ENCODE measurements at places on chromosomes 3 and 15.

- DNase-seq: no peak
Measured at GRCh38 chr3:153572654-153573053, 410.6 kb downstream of the RAP2B start.

GRCh38 chr3:16264174-16264707 is 502 bp downstream of the DPH3 start:
- DNase-seq: no peak

DNA sequence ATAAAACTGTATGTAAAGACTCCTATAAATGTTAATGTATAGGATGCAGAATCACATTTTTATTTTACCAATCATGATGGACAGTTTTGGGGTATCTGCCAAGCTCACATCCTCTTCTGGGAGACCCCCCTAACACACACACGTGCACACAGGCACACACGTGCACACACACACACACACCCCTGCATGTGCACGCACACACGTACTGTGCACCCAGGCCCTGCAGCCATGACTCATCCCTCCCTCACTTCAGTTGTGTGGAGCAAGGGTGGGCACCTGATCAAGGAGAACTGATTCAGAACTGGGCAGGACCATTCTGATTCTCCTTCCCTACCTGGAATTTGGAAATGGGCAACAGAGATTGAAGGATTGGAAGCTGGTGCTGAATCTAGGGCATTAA is 16.0 kb upstream of the MINDY4B start:
- no peak for DNase-seq

DNA sequence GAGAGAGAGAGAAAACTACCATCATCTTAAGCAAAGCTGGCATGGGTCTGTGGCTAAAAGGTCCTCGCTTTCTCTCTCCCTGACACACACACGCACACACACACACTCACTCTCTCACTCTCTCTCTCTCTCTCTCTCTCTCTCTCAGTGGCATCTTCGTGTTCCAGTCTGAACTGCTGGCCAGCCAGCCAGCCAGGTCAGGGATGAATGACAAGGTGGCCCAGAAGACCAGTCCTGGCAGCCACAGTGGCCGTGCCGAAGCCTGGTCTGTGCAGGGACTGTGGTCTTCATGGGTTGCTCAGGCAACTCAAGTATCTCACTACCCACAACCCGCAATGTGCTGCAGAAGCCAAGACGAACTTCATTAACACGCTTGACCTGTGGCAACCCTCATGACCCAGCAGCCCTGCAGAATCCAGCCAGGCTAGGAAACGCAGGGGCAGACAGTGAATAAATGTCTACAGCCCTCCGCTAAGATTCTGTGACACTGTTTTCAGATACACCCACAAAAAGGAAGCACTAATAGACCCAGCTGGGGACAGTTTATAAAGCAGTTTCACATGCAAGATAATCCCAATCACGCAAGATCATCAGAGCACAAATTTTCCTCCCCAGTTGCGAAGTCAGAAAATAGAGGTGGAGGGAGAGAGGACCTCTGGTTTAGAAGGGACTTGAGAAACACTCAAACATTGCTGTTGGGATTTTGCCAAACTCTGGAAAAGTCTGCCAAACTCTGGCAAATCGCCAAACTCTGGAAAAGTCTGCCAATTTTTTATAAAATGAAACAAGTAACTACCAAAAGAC is 66.4 kb downstream of the XXYLT1 start:
- DNase-seq: no peak

GRCh38 chr3:117651246-117651645 is 941.7 kb downstream of the TUSC7 start:
- no peak for DNase-seq

DNA sequence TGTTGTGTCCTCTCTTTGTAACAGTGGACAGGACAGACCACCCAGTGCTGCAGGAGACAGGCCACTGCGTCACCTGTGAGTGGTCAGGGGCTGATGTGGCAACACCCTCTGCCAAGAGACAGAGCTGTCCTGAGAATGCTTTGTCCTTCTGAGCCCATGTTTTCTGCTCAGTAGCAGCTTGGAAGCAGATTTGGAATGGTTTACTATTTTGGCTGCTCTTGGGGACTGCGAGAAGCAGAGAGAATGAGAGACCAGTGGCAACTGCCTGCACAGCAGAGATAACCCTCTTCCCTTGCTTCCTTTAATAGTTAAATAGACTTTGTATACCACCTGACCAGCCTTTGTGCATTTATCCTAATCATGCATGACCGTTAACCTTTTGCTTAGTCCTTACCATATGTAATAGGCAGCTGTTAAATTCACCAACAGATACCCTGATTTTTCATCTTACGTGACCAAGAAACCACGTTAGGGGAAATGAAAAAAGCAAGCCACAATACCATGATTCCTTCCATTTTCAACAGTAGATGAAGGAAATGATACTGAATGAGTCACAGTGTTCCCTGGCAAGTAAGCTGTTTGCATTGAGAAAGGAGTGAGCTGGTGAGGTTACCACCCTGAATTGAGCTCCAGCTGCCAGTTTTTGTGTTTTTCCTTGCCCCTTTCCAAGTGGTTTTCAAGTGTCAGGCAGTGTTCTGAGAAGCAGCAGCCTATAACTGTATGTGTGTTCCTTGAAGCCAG is 35.5 kb downstream of the B3GALNT1 start:
- DNase-seq: no peak

DNA sequence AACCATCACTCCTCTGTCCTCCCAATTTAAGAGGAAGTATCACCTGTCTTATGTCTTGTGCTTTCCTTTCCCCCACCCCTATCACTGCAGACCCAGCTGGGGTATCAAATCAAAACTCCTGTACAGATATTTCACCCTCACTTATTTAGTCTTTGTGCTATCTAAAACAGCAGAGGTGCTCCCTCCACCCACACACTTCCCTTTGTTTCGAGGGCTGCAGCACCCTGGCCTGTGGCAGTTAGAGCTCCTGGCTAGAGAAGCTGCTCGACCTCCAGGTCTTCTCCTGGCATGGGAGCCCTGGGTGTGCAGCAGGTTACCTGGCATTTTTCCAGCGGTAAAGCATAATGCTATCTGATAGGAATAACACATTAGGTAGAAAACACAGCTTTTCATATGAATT is 181.4 kb upstream of the BCL6 start:
- no peak for DNase-seq

DNA sequence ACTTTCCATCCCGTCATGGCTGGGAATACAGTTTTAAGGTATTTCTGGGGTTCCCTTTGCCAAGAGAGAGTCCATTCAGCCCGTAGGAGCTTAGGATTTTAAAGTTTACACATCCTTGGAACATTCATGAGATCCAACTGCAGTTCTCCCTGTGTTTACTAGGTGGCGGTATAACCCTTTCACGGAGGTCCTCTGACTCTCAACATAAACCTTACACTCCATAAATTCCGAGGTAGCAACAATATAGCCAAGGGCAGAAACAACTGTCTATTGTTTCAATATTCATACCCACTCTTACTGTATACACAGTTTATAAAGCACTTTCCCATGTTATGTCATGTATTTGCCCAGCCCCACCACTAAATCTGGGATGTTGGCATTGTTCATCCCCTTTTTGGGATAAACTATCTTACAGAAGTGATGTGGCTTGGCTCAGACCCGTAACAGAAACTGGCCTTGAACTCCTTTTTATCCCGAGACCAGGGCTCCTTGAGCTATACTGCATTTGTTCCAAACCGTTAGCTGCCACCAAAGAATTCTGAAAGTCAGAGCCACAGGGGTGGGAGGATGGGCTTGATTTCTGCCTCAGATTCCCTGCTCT is 69.2 kb upstream of the COL6A5 start:
- no peak for DNase-seq

DNA sequence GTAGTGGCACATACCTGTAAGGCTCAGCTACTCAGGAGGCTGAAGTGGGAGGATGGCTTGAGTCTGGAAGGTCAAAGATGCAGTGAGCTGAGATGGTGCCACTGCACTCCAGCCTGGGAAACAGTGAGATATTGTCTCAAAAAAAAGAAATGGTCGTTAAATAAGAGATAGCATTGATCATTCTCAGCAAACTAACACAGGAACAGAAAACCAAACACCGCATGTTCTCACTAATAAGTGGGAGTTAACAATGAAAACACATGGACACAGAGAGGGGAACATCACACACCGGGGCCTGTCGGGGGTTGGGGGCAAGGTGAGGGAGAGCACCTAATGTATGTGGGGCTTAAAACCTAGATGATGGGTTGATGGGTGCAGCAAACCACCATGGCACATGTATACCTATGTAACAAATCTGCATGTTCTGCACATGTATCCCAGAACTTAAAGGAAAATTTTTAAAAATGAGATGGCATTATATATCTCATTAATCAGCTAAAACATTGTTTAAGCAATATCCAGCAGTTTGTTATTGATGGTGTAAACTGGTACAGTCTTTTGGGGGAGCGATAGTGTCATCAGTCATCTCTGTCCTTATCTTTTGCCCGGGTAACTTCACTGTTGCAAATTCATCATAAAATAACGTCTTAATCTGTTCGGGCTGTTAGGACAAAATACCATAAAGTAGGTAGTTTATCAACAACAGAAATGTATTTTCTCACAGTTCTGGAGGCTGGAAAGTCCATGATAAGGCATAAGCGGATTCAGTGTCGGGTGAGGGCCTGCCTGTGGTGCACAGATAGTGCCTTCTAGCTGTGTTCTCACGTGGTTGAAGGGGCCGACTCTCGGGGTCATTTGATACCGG is 1.7 kb upstream of the MAN2A2 start:
- no peak for DNase-seq

GRCh38 chr15:90412356-90413194 is 24.5 kb downstream of the IQGAP1 start:
- no peak for DNase-seq

DNA sequence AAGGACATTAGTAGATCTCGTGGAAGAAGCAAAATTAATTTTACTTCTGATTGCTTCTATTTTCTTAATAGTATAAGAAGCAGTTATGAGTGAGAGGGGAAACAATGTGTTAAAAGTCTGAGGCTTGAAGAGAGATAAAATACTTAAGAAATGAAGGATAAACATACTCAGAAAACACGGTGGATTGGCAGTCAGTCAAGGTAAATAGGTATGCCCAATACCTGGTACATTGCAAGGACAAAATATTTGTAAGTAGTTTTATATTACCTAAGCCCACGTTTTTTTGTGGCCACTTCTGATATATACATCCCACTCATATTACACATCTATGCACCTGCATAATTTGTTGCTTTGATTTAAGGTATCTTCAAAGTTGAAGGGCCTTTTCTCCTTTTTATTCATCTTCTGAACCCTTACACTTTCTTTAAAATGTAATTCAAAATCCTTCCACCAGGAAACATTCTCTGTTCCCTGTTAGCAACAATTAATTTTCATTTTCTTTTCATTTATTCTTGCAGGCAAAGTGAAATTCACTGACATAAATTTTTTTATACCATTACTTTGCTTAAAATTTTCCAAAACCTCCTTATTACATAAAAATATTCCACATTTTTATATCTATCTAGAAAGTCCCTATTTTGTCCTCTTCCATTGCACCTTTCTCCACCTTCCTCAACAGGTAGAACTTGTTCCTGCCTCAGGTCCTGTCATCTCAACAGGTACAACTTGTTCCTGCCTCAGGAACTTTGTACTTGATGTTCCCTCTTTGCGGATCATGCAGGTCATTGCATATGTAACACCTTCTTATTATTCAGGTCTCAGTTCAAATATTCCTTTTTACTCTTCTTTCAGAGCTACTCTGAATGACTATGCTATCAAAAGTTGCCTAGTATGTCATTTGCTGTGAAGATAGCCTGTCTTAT is 755.7 kb upstream of the ALCAM start:
- no peak for DNase-seq

- DNase-seq: no peak
Measured at GRCh38 chr15:92709110-92709790, 53.7 kb upstream of the FAM174B start.

GRCh38 chr15:78726870-78727551 is 84.3 kb downstream of the ADAMTS7 start:
- DNase-seq: no peak

DNA sequence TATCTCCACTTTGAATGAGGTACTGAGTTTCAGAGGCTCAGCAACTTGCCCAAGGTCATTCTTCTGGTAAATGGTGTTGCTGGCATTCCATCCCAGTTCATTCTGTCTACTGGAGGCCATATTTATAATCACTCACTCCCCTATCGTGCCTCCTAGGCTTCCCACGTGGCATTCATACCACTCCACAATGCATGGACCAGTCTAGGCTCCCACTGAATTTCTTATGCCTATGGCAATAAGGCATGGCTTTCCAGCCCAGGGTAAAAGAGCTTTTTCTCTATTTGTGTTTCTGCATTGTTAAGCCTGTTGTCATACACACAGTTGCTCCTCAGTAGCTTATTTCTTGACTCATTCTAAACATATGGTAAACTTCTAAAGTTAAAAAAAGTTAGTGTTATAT is 19.9 kb downstream of the BBX start:
- DNase-seq: no peak

DNA sequence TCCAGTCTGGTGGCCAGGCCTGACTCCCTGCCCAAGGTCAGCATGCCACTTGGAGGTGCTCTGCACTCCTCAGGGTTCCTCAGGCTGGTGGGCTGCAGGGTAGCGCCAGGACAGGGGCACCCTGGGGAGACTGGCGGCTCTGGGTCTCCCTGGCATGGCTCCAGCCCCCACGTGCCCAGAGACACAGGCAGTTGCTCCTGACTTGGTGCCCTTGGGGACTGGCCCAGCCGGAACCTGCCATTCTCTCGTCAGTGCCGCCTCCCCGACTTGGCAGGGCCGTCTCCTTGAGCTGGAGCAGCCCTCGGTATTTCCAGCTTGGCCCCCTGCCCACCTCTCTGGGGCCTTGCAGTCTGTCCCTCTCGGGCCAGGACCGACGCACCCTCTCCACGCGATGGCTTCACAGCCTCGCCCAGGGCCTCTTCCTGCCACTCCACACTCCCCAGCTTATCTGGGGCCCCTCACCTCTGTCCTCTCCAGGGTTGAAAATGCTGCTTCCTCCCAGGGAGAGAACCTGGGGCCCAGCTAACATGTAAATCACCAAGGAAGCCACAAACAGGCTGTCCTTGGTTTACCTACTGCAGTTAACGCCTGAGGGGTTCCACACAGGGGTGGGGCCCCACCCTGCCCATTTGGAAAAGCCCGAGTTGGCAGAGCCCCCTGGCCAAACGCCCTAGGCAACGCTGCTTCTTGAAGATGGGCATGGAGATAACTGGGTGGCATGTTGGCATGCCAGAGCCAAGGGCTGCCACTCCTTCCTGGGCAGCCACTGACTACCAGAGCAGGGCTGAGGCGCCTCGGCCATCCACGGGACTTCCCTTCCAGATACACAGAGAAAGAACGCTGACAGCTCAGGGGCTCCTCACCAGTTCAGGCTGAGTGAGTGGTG is 61.4 kb downstream of the SMAD6 start:
- DNase-seq: no peak

- DNase-seq: no peak
Measured at GRCh38 chr3:94234177-94234788, 171.4 kb downstream of the NSUN3 start.

DNA sequence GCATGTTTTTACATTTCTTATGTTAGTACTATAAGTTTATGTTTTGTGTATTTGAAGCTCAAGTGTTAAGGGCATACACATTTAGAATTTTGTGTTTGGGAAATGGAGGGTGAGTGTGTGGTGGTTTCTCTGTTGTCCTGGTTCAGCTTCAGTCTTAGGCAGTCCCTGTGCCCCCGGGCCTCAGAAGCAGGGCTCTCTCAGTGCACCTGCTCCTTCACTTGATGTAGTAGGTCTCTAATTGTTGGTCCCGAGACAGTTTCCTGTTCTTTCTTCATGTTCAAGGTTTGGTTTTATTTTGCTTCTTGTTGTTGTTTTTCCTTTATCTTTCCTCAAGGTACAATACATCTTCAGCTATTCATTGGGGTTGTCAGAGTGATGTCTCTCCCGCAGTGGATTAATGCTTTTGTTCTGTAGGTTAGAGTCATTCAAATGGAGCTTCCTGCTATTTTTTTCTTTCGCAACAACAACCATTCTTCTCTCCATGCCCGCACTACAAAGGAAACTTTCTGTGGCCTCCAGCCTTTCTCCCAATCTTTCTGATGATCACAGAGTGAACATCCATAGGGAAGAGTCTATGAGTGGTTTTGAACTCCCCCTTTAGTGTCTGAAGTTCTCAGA is 177.8 kb upstream of the GOLGA6L4 start:
- DNase-seq: no peak

Data from activated naive CD4-positive, alpha-beta T cell (primary cell).